ENCODE measurements at places on chromosomes 5 and 9. TPM values are rescaled to one million over a fixed set of nuclear protein-coding genes. Genes with fewer than 3 reads are reported as not detected.

Gene CAMK2A
- 23.7 TPM for total RNA-seq

Gene CTNND2
- total RNA-seq: 1.2 TPM

Gene FRMPD1
- total RNA-seq: not detected

Gene SLC46A2
- not detected for total RNA-seq

Gene NTNG2
- not detected for total RNA-seq

Gene TAS2R1
- total RNA-seq: not detected

Gene TMC1
- not detected for total RNA-seq

Gene LIX1
- not detected for total RNA-seq

Gene CLIC3
- total RNA-seq: 1.5 TPM

Gene NOXA1
- total RNA-seq: 13.3 TPM

All from uterus (tissue), 4 donors.